Activated T-helper 1 cell treated with Interleukin-2 at 50 U/mL for 16 hours (primary cell): ENCODE measurements at places on chromosomes 11 and 22.

DNA sequence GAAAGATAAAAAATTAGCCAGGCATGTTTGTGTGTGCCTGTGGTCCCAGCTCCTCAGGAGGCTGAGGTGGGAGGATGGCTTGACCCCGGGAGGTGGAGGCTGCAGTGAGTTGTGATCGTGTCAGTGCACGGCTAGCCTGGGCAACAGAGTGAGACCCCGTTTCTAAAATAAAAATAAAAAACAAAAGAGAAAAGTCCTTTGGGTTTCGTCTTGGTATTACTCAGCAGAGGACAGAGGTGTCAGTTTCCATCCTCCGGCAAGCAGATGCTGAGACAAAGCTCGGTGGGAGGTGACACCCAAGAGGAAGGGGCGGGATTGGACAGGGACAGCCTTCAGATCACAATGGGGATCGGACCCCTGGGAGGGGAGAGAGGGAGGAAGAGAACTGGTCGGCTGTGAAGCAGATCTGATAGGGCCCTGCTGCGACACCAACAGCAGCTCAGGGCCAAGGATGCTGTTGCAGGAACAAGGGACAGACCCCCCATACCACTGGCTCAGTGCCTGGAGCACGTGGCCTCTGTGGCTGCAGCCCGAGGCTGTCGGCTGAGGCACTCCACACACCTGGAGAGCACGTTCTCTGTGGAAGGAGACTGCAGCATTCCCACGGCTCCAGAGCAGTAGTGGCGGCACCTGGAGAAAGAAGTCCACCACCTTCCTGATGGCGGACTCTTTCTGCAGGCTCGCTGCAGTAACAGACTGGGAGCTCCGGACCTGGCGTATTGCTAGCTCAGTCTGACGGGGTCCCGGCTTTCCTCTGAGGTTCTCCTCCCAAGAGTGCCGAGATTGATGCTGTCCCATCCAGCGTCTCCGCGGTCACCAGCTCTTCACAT, 5.2 kb upstream of the BID start:
- DNase-seq: no peak

- DNase-seq: no peak
Measured at GRCh38 chr11:68506908-68507307, 46.4 kb downstream of the PPP6R3 start.

GRCh38 chr22:44206696-44207095, 26.0 kb downstream of the PARVG start:
- no peak for DNase-seq

DNA sequence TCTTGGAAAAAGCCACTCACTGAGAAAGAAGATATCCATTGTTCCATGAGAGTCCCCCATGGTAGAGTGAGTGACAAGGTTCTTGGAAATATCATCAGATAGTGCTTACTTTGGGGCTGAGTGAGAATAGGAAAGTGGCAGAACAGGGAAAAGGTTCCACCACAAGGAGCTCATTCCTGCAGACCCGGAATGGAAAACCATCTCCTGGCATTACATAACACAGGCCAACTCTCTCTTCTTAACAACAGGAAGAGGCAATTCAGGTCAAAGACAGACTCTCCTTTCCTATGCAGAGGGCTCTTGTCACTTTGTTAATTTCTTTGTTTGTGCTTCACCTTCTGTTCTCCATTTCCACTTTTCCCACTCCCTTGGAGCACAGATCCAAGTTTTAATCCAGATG, 259.7 kb downstream of the KIRREL3 start:
- DNase-seq: no peak

DNA sequence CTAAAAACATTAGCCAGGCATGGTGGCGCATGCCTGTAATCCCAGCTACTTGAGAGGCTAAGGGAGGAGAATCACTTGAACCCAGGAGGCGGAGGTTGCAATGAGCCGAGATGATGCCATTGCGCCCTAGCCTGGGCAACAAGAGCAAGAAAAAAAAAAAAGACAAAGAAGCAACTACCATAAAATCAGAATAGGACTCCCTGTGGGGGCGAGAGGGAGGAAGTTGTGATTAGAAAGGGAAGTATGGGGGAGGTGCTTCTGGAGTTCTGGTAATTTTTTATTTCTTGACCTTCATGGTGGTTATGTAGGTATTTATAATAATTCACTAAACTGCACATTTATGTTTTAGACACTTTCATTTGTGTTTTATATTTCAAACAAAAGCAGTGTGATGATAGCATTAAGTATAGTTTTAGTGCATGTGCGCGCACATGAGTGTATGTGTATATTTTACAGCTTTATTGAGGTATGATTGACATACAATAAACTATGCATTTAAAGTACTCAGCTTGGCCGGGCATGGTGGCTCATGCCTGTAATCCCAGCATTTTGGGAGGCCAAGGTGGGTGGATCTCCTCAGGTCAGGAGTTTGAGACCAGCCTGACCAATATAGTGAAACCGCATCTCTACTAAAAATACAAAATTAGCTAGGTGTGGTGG, 43.5 kb downstream of the SIK2 start:
- DNase-seq: no peak
